ENCODE measurements at places on chromosomes 3 and 15.

DNA sequence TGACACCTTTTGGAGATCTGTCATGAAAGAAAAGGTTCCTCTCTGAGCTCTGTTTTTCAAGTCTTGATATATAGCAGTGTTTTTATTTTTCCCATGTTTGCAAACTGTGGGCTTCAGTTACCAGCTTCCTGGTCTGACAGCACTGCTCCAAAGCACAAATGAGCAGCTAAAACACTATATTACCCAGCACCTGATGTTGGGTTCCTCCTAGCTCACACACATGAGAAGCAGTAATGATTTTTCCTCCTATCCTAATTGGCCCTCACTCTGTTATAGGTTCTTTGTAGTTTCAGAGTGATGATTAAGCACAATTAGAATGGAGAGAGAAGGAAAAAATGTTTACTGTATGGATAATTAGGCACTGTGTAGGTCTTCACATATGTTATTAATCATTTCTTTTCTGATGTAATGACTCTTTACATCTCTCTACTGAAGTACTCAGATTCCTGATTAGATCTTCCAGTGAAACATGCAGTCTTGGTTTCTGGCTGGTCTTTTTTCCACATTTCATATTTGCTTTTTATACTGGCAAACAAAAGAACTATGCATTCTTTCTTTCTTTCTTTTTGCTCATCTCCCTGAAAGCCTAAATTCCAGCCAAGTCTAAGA, 939.7 kb downstream of the NSUN3 start:
- DNase-seq, result no peak

GRCh38 chr15:68576235-68576892, 2.4 kb upstream of the CORO2B start:
- no peak for DNase-seq

DNA sequence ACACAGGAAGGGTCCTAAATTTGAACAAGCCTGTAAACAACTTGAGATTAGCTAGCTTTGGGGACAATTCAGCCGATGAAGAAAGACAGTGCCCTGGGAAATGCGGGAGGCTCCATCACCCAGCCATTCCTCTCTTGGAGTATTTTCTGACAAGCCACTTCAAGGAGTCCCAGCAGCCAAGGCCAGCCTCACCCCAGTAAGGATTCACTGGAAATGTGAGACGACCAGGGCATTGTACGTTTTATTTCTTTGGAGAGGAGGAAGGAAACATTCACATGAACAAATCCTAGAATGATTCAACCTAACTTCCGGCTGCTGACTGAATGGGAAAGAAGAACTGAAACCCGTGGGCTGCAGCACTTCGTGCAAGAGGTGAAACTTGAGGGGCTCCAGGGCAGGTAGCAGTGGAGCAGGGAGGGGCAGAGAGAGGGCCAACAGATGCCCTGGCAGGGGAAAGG, 116.4 kb upstream of the ARHGEF3 start:
- peak; percentile 45 for DNase-seq

DNA sequence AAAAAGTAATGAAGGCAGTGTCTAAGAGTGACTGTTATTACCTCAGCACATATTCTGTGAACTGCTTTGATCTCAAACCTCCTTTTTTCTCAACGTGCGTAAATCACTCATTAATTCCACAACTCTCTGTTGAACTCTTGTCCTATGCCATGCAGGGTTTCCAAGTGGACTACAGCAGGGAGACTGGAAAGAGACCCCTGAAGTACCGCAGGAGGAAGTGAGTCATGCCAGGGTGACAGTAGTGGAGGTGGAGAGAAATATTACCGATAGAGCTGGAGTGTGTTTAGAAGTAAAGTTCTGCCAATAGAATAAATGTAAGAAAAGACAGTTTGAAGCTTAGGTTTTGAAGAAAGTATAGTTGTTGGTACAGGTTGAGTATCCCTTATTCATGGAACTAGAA, 908.9 kb downstream of the ROBO1 start:
- DNase-seq, result no peak

- DNase-seq, result no peak
Measured at GRCh38 chr3:184727357-184728009, 15.6 kb upstream of the MAGEF1 start.

DNA sequence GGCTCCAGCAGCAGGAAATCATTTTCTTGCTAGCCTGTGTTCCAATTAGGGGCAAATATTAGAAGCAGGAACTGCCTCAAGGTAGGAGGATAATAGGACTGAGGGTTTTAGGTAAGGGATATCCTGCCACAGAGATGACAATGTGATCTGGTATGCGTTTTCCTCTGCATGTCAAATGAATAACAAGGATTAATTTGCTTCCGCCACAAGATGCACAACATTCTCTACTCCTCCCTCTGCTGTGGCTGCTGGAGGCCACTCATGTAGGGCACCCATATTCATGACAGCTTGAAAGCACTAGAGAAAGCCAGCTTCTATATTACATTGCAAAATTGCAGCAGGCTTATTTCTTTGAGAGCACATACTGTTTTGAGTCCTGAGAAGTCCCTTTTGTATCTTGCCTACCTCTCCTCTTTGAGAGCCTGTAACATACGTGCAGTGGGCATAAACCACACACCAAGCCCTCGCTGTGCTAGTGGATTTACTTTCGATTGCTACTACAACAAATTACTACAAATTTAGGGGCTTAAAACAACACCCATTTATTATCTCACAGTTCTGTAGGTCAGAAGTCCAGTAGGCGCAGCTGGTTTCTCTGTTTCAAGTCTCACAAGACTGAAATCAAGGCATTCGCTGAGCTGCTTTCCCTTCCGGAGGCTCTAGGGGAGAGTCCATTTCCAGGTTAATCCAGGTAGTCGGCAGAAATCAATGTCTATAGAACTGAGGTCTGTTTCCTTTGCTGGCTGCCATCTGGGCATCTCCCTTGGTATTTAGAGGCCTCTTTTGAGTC, 5.9 kb upstream of the CD47 start:
- no peak for DNase-seq

GRCh38 chr3:22620498-22620897, 582.6 kb upstream of the UBE2E2 start:
- DNase-seq, result no peak

Measured in stimulated activated CD4-positive, alpha-beta T cell treated with anti-CD3 and anti-CD28 coated beads, Interleukin-12 subunit alpha, Interleukin-12 subunit beta, amount 100 ng/mL, for 24 hours (primary cell).